ENCODE measurements at places on chromosomes 7 and 10.

- H3K27ac ChIP-seq, result no peak overlapping the region
- H3K4me1 ChIP-seq, result peaks cover 3% of the 10 kb centered on the region
- H3K36me3 ChIP-seq, result no peaks in the 10 kb centered on the region
These were observed 137.4 kb downstream of the TNS3 start for GRCh38 chr7:47444376-47445098.

- H3K36me3 ChIP-seq, result peaks cover 12% of the 10 kb centered on the region
- H3K4me3 ChIP-seq, result no peak overlapping the region
- DNase-seq, result no peak
- H3K4me1 ChIP-seq, result peaks cover 63% of the 10 kb centered on the region
These were observed 3.7 kb upstream of the MYO1G start for GRCh38 chr7:44982535-44982923.

GRCh38 chr7:151731022-151731441 is 145.9 kb downstream of the PRKAG2 start:
- peak overlapping the region; percentile 21 for H3K27ac ChIP-seq
- peaks cover 13% of the 10 kb centered on the region for H3K4me1 ChIP-seq
- no peaks in the 10 kb centered on the region for H3K27me3 ChIP-seq
- H3K4me3 ChIP-seq, result no peak overlapping the region
- no peak for DNase-seq

GRCh38 chr7:94294471-94295131 is 100.1 kb upstream of the COL1A2 start:
- DNase-seq, result no peak
- H3K4me1 ChIP-seq, result no peaks in the 10 kb centered on the region
- no peak overlapping the region for H3K4me3 ChIP-seq

- H3K36me3 ChIP-seq, result no peaks in the 10 kb centered on the region
- no peak overlapping the region for H3K27ac ChIP-seq
- no peaks in the 10 kb centered on the region for H3K4me1 ChIP-seq
- DNase-seq, result no peak
These were observed 152.5 kb downstream of the DOCK4 start for GRCh38 chr7:112053737-112054069.

DNA sequence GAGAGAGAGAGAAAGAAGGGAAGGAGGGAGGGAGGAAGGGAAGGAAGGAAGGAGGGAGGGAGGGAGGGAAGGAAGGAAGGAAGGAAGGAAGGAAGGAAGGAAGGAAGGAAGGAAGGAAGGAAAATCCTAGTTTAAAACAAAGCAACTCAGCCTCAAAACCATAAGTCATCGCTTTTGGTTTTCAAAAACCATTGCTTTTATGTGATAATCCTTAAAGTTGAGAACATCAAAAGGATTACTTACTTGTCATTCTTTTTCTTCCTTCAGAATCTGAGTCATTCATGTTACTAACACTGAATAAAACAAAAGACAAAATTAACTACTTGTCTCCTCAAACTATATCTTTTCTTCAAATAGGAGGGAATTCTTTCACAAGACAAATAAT is 21.6 kb upstream of the PDSS1 start:
- no peaks in the 10 kb centered on the region for H3K36me3 ChIP-seq
- peaks cover 2% of the 10 kb centered on the region for H3K4me1 ChIP-seq
- no peak overlapping the region for H3K4me3 ChIP-seq
- no peak for DNase-seq

DNA sequence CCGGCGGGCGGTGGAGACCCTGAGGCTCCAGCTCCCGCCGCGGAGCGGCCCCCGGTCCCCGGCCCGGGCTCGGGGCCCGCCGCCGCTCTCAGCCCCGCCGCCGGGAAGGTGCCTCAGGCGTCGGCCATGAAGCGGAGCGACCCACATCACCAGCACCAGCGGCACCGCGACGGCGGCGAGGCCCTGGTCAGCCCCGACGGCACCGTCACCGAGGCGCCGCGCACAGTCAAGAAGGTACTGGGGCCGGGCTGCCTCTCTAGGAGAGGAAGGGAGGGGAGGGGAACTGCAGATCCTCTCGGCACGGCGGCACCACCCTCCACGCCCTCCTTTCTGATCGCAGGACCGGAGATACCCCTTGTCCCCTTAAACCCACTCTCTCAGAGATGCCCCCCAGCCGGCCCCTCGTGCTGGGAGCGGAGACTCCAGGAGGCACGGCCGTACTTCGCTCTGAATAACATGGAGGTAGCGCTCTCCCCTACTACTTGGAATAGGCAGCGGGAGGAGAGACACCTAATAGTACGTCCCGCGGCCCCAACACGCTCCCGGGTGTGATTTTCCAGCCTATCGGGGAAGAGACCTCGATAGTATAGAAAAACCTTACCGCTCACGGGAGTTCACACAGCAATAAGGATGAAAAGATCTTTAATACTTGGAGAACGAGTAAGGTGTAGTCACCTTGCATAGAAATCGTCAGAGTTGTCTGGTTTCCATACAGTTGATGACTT is 538 bp downstream of the AHCYL2 start:
- peak overlapping the region; percentile 98 for H3K4me3 ChIP-seq
- peak overlapping the region; percentile 92 for H3K27ac ChIP-seq
- DNase-seq, result peak; percentile 50
- H3K4me1 ChIP-seq, result peaks cover 34% of the 10 kb centered on the region

GRCh38 chr10:119652361-119652730 is 1.2 kb downstream of the BAG3 start:
- H3K27ac ChIP-seq, result peak overlapping the region; percentile 93
- H3K27me3 ChIP-seq, result no peaks in the 10 kb centered on the region
- DNase-seq, result no peak
- peak overlapping the region; percentile 89 for H3K4me3 ChIP-seq
- peaks cover 43% of the 10 kb centered on the region for H3K4me1 ChIP-seq

DNA sequence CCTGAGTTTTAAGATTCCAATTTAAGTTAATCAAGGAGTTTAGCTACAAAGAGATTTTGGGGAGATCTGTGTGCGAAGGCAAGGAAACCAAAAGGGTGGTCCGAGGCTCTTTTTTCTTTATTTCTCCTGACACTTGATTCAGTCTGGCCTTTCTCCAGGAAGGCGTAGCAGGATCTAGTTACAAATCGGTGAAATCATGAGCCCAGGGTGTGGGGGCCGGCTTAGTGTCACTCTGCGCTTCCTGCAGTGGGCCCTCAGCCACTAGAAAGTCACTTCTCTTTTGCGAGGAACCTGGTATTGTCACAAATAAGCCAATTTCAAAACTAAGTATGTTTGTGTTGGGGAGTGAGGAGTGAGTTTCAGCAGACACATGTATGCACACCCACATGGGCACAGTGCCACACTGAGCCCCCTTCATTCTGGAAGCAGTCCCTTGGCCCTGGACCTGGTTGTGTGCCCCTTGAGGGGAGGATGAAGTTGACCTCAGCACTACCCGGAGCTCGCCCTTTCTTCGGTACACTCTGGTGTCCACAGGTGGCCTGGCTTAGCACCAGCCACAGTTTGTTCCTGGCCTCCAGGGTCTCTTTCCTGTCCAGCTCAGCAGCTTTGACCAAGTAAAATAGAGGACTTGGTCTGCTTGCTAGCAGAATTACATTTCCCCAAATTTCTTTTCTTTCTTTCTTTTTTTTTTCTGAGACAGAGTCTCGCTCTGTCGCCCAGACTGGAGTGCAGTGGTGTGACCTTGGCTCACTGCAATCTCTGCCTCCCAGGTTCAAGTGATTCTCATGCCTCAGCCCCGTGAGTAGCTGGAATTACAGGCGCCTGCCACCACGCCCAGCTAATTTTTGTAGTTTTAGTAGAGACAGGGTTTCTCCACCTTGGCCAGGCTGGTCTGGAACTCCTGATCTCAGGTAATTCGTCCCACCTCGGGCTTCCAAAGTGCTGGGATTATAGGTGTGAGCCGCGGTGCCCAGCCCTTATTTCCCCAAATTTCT is 84.0 kb upstream of the BTBD16 start:
- no peak overlapping the region for H3K4me3 ChIP-seq
- no peak overlapping the region for H3K27ac ChIP-seq
- peaks cover 17% of the 10 kb centered on the region for H3K27me3 ChIP-seq
- H3K4me1 ChIP-seq, result no peaks in the 10 kb centered on the region

DNA sequence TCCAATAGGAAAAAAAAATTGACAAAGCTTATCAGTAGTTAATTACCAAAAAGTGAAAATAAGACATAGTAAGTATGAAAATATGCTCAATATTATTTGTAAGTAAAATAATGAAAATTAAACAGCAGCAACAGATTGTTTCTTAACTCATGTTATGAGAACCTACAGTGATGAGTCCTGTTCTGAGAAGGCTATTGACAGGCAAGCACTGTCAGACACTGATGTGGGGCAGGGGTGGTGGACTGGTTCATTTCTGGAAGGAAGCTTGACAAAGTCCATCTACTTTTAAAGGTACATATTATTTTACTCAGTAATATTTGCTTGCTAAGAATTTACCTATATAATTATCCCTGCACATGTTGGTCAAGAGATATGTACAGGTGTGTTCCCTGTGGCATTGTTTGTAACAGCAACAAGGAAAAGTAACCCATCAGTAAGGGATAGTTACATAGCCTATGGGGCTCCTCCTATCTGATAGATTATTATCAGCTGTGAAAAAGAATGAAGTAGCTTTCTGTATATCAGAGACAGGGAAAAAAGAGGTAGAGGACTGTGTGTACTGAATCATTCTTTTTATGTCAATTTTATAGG is 161.6 kb downstream of the RTKN2 start:
- H3K4me1 ChIP-seq, result peaks cover 47% of the 10 kb centered on the region

GRCh38 chr10:1597370-1598146 is 139.8 kb downstream of the ADARB2 start:
- H3K4me1 ChIP-seq, result no peaks in the 10 kb centered on the region
- no peak overlapping the region for H3K4me3 ChIP-seq
- H3K36me3 ChIP-seq, result peaks cover 2% of the 10 kb centered on the region
- peaks cover 36% of the 10 kb centered on the region for H3K27me3 ChIP-seq

- DNase-seq, result no peak
- H3K36me3 ChIP-seq, result no peaks in the 10 kb centered on the region
- H3K4me1 ChIP-seq, result peaks cover 56% of the 10 kb centered on the region
- no peaks in the 10 kb centered on the region for H3K27me3 ChIP-seq
- H3K4me3 ChIP-seq, result no peak overlapping the region
These were observed 49.0 kb downstream of the ADD3 start for GRCh38 chr10:110056822-110057221.

All from T-helper 17 cell (primary cell).